ENCODE measurements at places on chromosomes 6 and 20. TPM values are rescaled to one million over a fixed set of nuclear protein-coding genes. Genes with fewer than 3 reads are reported as not detected.

DNA sequence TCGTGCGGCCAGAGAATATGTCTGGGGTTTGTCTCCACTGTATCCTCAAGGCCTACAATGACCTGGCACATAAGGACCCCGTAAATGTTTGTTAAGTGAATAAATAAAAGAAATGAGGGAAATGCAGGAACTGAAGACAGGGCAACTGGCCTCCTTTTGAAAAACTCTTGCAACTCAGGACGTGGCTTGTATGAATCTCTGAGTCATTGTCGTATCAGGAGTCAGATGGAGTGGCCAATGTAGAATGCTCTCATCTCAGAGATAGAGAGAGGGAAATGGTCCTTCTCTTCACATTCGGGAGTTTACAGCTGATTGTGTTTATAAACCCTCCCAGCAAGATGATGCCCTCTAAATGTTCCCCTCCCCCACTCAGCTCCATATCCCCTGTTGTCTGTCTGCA lies 57.1 kb downstream of the UST start:
- DNase-seq = no peak

GRCh38 chr6:168956141-168956838 lies 297.4 kb downstream of the THBS2 start:
- no peak for DNase-seq

GRCh38 chr20:4069751-4070150 lies 54.4 kb upstream of the RNF24 start:
- DNase-seq = no peak

DNA sequence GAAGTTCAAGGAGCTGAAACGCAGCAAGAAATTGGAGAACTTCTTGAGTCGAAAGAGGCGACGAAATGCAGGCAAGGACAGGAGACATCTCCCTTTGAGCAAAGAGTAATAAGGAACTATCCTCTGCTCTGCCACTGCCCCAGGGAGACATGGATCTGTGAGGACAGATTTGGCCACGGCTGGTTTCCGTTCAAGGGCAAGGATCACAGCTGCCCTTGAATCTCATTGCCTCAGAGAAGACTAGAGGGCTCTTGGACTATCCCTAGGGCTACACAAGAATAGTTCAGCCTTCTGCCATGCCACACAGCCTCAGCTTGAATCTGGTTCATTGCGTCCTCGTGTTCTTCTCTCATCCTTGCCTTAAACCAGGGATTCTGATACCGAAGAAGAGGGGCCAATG lies 7.7 kb downstream of the RRP36 start:
- DNase-seq = no peak

DNA sequence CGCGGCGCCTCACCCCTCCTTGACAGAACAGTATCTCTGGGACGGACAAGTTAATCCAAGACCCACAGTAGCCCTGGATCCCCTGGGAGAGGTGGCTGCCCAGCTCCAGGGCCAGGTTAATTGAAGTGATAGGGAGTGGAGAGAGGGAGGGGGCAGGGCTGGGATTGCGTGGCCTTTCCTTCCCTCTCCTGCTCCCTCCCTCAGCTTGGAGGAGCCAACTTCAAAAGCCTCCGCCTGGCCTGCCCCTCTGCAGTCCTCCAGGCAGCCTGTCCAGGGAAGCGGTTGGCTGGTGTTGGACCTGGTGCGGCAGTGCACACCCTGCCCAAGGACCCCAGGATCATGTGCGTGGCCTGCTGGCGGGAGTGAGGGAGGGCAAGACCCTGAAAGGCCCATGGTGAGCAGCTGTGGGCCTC lies at the start of gene C20orf204:
Gene C20orf204 (plus strand): TSS at position 250 of the 413 bp plus-strand sequence. CDS start 142 bp downstream, at position 392.
- no peak for DNase-seq

GRCh38 chr20:62461157-62461556 lies 14.6 kb downstream of the GATA5 start:
- DNase-seq = no peak

GRCh38 chr20:63499338-63499969 lies 571 bp upstream of the EEF1A2 start:
- DNase-seq = no peak

- no peak for DNase-seq
These were observed 822 bp downstream of the FOXQ1 start for GRCh38 chr6:1312473-1313367.

GRCh38 chr6:3457710-3458602 lies 1.1 kb upstream of the SLC22A23 start:
- no peak for DNase-seq

Gene MCHR2
- total RNA-seq = not detected

Gene PGBD1
- 7.6 TPM for total RNA-seq

Gene SYS1
- 29.1 TPM for total RNA-seq

Gene TPD52L1
- 2.9 TPM for total RNA-seq

Gene GPR63
- total RNA-seq = 0.95 TPM
